ENCODE measurements at places on chromosomes 1 and 21.

DNA sequence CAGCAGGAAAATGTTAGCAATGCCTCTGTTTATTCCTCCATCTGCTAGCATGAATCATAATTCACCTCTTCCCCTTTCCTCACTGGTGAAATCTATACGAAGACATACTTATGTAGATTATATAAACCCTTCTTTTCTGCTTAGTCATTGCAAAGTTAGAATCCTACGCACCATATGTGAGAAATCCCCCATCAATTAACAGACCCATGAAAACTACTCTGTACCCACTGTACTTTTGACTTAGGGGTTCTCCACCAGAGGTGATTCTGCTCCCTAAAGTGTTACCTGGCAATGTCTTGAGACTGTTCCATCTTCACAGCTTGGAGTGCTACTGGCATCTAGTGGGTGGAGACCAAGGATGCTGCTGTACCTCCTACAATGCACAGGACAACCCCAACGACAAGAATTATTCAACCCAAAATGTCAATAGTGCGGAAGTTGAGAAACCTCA, 49.6 kb upstream of the KCTD3 start:
- DNase-seq = peak; percentile 75

- DNase-seq = no peak
Observed at GRCh38 chr21:17050646-17051045, 462.2 kb upstream of the CXADR start.

GRCh38 chr1:183365093-183365492, 53.1 kb downstream of the NMNAT2 start:
- no peak for DNase-seq

- no peak for DNase-seq
Observed at GRCh38 chr1:22626237-22627157, 9.9 kb upstream of the C1QA start.

DNA sequence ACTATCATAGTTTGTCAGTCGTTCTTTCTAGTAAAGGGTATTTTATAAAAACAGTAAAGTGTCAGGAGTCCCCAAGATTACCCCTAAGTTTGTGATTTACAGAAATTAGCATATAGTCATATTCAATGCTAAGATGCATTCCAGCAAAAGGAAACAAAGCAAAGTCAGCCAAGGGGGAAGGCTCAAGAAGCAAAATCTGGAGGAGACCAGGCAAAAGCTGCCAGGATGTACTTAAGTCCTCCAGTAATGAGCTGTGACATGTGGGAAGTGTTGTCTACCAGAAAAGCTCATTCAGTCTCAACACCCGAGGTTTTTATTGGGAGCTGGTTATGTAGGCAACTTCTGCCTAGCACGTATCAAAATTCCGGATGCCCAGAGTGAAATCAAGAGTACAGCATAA, 373.4 kb upstream of the TMPRSS15 start:
- DNase-seq = no peak

- no peak for DNase-seq
Observed at GRCh38 chr1:224745924-224746323, 129.8 kb downstream of the CNIH3 start.

- DNase-seq = peak; percentile 92
Observed at GRCh38 chr1:11977625-11978024, 2.6 kb upstream of the MFN2 start.

DNA sequence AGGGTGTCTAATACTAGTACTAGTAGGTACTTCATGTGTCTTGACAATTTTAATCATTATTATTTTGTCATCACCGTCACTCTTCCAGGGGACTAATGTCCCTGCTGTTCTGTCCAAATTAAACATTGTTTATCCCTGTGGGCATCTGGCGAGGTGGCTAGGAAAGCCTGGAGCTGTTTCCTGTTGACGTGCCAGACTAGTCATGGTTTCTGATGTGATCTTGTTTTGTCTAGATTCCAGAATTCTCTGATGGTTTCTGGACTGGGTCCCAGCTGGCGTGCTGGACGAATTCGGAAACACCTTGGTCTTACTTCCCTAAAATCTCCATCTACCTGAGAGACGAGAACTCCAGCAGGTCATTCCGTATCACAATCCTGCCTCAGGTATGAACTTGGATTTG, 66.1 kb upstream of the FAM3B start:
- no peak for DNase-seq

DNA sequence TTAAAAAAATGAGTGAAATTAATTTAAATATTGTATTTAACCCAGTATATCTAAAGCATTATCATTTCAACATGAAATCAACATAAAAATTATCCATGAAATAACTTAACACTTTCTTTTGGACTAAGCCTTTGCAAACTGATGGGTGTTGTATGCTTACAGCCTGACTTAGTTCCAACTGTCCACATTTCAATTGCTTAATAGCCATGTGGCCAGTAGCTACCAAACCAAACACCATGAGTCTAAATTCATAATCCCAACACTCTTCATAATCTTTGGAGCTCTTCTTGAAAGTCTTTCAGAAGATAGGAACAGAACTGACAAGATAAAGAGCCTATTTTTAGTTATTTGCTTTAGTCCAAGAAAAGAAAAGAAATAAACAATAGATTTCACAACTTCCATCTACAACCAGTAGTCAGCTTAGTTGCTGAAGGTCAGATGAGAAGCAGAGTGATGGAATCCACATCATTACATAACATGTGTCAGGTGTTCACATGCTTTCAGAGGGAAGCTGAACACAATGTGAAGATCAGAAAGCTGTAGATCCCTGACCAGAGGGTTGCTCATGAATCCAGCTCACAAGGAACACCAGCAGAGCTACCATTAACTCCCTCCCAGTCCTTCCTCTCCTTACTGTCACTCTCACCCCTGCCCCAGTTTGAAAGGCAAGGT, 144.0 kb upstream of the ZNF648 start:
- no peak for DNase-seq

GRCh38 chr1:116515702-116516101, 55.1 kb downstream of the CD58 start:
- DNase-seq = no peak

DNA sequence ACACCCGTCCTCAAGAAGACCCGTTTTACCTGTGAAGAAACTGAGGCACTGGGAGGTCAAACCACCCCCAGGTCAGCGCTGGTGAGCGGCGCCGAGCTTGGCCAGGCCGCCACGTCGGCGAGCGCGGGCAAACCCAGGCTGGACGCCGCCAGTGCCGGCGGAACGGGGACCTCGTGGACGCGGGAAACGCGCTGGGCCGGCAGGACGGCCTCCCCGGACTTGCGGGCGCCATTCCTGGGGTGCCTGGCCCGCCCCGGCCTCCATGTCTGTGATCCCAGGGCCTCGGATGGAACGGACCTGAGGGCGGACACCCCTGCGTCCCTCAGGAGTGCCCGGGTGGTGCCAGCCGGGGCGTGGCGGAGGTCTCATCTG, 764 bp upstream of the SUMO3 start:
- no peak for DNase-seq

DNA sequence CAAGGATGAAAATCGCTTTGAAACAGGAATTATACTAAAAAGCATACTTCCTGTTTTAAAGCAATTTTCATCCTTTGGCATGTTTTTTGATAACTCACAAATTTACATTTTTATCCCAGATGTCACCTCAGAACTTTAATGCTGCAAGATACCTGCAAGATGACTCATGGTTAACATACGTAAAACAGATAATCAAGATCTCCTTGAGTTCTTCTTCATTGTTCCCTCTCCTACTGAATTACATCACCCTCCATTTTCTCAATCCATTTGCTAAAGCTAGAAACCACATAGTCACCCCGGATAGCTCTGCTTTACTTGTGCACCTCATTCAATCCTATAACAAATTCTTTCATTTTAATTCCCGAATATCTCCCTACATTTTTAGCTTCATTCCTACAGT, 1114.2 kb downstream of the PLA2G4A start:
- DNase-seq = no peak

- no peak for DNase-seq
Observed at GRCh38 chr1:107016376-107016978, 40.0 kb upstream of the PRMT6 start.

GRCh38 chr1:226921504-226921903, 18.6 kb upstream of the COQ8A start:
- no peak for DNase-seq

- no peak for DNase-seq
Observed at GRCh38 chr1:243731974-243732625, 117.9 kb downstream of the AKT3 start.

- DNase-seq = no peak
Observed at GRCh38 chr1:79955966-79956365, 949.4 kb upstream of the ADGRL4 start.

- DNase-seq = no peak
Observed at GRCh38 chr1:67607286-67607685, 77.7 kb upstream of the GADD45A start.

GRCh38 chr1:219812491-219813203, 115.7 kb downstream of the SLC30A10 start:
- peak; percentile 85 for DNase-seq

DNA sequence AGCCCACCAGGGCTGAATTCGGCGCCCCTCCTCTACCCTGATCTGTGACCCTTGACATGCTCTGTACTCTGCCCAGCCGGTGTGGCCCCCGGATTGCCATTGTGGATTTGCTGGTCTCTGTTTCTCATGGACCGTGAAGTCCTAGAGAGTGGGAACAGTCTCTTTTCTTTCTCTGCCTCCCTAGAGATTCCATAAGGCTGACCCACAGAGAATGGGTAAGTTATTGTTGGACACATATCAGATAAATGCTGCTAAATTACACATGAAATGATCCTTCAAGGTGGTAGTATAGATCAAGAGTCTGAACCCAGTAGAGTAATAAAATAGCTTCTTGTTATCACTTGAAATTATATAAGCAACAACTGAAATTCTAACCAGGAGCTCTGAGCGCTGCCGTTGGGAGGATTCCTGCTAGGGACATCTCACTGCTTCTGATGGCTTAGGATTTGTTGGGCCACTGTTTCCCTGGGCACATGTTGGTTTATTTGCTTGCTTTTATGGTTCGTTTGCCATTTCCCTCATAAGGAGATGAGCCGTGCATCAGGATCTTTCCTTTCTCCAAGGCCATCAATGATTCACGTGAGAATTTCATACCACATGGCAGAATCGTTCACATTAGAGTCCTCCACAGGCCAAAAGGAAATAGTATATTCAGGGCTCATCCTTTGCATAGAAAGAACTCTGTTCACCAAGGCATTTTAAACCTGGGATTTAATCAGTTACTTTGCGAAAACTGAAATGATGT, 111.9 kb downstream of the ZBTB18 start:
- peak; percentile 2 for DNase-seq

DNA sequence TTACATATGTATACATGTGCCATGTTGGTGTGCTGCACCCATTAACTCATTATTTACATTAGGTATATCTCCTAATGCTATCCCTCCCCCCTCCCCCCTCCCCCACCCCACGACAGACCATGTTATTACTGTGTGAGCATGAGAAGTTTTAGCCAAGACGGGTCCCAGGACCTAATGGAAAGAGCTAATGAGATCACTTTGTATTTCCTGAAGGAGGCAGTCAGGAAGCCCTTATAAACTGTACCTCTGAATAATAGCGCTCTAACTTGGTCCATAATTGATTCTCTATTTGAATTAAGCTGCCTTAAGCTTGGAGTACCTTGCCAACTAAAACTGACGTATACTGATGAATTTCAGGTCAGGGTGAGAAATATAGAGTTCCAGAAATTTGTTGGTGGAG, 4.1 kb upstream of the NEGR1 start:
- no peak for DNase-seq

GRCh38 chr1:106879538-106879937, 176.9 kb upstream of the PRMT6 start:
- no peak for DNase-seq

GRCh38 chr1:23809751-23810171, 9.2 kb upstream of the GALE start:
- DNase-seq = peak; percentile 64

DNA sequence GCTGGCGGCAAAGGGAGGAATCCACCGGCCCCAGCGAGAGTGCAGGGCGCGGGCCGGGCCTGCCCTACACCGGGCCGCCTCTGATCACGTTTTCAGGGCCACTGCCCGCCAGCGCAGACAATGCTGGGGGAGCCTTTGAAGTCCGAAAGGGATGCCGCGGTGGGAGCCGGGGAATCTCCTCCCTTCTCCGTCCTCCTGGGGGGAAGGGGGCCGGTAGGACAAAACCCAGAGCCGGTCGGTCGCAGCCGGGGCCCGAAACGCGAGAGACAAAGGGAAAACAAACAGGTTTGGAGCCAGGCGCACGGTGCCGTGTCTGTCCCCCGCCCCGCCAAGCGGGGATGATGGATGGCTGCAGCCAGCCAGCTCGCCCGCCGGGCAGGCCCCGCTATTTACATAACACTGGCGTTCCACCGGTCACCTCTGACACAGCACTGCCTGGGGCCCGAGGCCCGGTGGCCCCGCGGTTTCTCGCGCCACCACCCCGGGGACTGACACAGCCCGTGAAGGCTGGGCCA, 92.0 kb downstream of the CASZ1 start:
- no peak for DNase-seq

- DNase-seq = peak; percentile 40
Observed at GRCh38 chr1:161506336-161507223, 1.3 kb downstream of the FCGR2A start.

GRCh38 chr1:231487019-231487418, 41.5 kb upstream of the TSNAX start:
- DNase-seq = peak; percentile 29

DNA sequence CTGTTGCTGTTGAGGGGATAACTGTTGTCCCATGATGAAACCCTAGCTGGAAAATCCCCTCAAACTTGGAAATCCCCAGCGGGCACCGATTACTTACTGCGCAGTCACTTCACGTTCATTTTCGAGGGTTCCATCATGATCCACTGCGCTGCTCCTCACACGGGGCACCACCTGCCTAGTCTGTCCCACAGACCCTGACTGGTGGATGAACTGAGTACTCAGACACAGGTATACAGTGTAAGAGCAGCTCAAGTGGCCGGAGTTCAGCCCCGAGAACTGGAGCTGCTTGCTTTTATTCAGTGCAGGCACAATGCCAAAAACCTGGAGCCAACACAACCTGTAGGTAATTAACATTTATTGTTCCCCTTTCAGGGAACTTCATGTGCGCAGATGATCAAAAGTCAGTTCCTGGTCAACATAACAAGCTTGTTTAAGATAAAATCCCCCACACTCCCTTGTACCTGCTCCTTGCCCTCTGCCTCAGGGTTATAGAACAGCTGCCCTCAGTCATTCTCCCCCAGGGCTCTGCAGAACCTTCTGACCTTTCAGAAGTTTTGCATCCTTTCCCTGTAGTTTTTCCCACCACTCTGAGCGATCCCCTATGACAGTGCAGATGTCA, 46.5 kb upstream of the PRELP start:
- no peak for DNase-seq

GRCh38 chr1:20376880-20377494, 86.3 kb downstream of the VWA5B1 start:
- peak; percentile 68 for DNase-seq

DNA sequence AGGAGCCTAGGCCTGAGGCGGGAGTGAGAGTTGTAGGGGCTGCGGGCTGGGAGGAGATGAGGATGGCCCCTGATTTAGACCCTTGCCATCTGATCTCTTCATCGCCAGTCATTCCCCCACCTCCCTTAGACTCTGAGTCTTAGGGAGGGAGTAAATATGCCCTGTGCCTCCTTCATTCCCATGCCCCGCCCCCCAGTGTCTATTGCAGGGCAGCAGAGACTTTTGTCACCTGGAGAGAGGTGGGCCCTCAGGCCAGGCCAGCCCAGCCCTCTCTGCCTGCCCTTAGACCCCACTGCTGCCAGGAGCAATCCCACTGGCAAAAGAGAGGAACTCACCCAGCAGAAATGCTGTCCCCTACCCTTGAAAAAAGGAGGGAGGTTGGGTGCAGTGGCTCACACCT, 3.2 kb upstream of the MFAP2 start:
- no peak for DNase-seq
